ENCODE measurements at places on chromosomes 4 and X.

GRCh38 chr4:87015416-87015815, 80.6 kb downstream of the AFF1 start:
- H3K27me3 ChIP-seq = no peaks in the 10 kb centered on the region
- no peak for DNase-seq
- peaks cover 87% of the 10 kb centered on the region for H3K4me1 ChIP-seq
- no peak overlapping the region for H3K27ac ChIP-seq
- H3K4me3 ChIP-seq = no peak overlapping the region
- H3K36me3 ChIP-seq = no peaks in the 10 kb centered on the region

- no peak overlapping the region for H3K4me3 ChIP-seq
- H3K36me3 ChIP-seq = no peaks in the 10 kb centered on the region
- no peak for DNase-seq
- H3K4me1 ChIP-seq = no peaks in the 10 kb centered on the region
These were observed 534.1 kb upstream of the AADAT start for GRCh38 chr4:170623899-170624298.

DNA sequence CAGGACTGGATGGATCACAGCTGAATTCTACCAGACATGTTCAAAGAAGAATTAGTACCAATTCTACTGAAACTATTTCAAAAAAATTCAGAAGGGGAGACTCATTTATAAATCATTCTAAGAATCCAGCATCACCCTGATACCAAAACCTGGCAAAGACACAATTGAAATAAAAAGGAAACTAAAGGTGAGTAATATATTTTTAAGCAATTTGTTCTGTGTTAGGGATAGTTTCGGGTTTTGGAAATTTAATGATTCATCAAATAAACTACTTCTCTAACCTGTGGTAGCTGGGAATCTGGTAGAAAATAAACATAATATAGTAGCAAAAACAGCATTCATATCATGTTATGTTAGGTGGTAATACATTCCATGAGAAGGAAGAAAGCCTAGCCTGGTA, 662.2 kb upstream of the BOD1L1 start:
- DNase-seq = no peak
- no peaks in the 10 kb centered on the region for H3K4me1 ChIP-seq
- H3K27ac ChIP-seq = no peak overlapping the region
- no peaks in the 10 kb centered on the region for H3K36me3 ChIP-seq
- H3K4me3 ChIP-seq = no peak overlapping the region
- H3K27me3 ChIP-seq = no peaks in the 10 kb centered on the region

GRCh38 chrX:40385256-40385655, 195.5 kb upstream of the ATP6AP2 start:
- H3K27ac ChIP-seq = no peak overlapping the region
- no peaks in the 10 kb centered on the region for H3K27me3 ChIP-seq
- no peak overlapping the region for H3K4me3 ChIP-seq
- H3K36me3 ChIP-seq = no peaks in the 10 kb centered on the region

DNA sequence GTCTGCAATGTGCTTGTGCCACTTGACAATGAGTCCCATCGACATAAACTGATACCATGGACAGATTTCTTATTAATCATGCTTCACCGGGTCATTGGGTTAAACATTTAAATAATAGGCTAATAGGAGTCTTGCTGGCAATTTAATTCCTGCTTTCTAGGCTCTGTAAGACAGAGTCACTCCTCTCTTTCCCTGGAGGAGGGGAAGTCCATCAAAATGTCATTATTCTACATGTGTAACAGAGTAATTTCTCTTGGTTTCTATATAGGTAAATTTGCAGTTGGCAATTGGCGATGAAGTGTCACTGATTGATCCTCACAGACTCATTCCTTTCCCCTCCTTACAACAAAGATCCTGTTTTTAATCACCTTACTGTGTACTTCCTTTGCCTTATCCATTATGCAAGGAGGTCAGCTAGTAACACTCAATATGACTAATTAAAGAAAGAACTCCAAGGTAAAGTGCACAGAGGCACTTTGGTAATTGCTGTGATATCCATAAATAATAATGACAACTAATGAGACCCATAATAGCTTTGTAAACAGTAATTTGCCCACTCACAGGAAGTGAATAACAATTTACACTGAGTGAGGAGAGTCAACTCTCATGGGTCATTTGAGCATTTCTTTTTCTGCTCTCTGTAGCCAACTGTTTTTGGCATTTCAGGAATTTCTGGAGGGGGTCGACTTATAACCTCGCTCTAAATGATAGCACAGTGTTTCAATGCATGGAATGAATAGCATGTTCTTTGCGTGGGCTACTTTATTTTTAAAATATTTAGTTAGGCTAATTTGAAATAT, 184.0 kb downstream of the UGT8 start:
- H3K27me3 ChIP-seq = no peaks in the 10 kb centered on the region
- no peak overlapping the region for H3K27ac ChIP-seq
- H3K4me3 ChIP-seq = no peak overlapping the region
- no peaks in the 10 kb centered on the region for H3K36me3 ChIP-seq
- DNase-seq = no peak
- no peaks in the 10 kb centered on the region for H3K4me1 ChIP-seq

DNA sequence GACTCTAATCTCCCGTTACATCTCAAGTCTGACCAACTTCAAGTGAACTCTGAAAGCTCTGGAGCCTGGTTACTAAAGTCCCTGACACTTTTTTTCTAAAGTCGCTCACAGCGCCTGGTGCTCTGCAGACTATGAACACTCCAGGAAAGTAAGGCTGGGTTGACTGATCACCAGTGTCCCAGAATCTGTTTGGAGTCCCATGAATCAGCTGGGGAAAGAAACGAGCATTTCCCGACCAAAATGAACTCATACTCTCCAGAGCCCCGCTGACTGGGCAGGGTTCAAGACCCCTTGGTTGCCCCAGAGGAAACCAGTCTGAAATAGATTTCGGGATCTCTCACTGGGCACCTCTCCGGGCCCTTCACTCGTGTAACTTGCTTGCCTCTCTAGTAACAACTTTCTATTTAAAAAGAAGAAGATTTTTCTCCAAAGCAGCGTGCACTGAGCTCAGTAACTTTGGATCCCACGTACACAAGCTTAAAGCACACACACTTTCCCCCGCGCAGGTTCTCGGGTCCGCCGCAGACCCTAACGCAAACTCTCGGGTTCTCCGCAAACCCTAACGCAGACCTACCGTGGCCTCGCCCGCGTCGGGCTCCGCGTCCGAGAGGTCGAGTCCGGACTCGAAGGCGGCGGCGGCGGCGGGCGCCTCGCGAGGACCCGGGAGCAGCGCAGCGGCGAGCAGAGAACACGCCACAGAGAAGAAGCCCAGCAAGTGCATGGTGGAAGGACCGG, 964 bp downstream of the VEGFC start:
- H3K4me1 ChIP-seq = peaks cover 5% of the 10 kb centered on the region
- peak overlapping the region; percentile 3 for H3K4me3 ChIP-seq
- DNase-seq = no peak
- H3K27ac ChIP-seq = no peak overlapping the region
- H3K27me3 ChIP-seq = peaks cover 34% of the 10 kb centered on the region

DNA sequence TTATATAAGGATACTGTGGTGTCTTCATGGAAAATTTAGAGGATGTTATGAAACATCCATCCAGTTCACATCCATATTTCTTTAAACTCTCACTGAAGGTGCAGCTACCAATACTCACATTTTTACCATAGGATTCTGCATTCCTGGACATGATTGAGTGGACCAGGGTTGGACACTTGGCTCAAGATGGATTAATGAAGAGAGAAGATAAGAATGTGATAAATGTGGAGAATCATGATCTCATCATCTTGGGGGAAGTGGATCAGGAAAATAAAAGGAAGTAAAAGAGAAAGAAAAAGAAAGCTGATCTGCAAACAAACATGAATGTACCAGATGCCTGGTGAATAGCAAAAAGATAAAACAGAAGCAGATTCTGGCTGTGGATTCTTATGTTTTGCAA, 175.4 kb downstream of the NPFFR2 start:
- H3K36me3 ChIP-seq = no peaks in the 10 kb centered on the region
- H3K4me1 ChIP-seq = no peaks in the 10 kb centered on the region
- DNase-seq = no peak
- no peak overlapping the region for H3K27ac ChIP-seq
- no peaks in the 10 kb centered on the region for H3K27me3 ChIP-seq
- H3K4me3 ChIP-seq = no peak overlapping the region

DNA sequence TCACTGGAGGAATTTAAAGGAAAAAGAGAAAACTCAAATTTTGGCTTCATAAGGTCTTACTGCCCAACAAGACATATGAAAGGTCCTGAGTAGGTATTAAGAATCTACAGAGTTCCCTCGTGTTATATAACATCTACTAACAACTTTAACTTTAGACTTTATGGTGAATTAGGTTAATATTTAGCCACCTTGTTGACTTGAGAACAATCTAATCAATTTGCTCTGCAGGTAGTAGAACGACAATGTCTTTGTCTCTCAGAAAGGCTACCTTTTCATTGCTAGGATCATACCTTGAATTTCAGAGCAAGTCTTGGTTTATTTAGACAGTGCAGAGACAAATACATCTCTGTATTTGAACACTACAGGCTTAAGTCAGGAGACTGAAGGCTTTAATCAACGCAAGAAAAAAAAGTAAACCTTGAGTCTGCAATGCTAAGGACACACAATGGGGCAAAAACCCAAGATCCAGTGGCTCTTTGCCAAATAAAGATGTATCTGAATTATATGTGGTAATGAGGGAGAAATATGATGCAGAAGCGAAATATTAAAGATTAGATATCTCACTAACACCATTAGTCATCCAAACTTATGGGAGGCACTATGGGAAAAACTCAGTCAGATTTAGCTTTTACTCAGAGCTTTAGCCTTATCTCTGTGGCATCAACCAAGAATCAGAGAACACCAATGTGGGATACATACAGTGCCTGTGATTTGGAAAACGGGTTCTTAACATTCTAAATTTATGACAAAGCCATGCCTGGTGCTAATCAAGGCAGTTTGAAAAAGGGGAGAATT, 93.6 kb upstream of the FTHL17 start:
- no peaks in the 10 kb centered on the region for H3K27me3 ChIP-seq
- no peak overlapping the region for H3K4me3 ChIP-seq
- H3K27ac ChIP-seq = no peak overlapping the region
- DNase-seq = no peak

GRCh38 chr4:26325191-26325590, 4.4 kb downstream of the RBPJ start:
- no peak overlapping the region for H3K4me3 ChIP-seq
- peaks cover 33% of the 10 kb centered on the region for H3K4me1 ChIP-seq
- H3K27ac ChIP-seq = no peak overlapping the region
- H3K27me3 ChIP-seq = no peaks in the 10 kb centered on the region

DNA sequence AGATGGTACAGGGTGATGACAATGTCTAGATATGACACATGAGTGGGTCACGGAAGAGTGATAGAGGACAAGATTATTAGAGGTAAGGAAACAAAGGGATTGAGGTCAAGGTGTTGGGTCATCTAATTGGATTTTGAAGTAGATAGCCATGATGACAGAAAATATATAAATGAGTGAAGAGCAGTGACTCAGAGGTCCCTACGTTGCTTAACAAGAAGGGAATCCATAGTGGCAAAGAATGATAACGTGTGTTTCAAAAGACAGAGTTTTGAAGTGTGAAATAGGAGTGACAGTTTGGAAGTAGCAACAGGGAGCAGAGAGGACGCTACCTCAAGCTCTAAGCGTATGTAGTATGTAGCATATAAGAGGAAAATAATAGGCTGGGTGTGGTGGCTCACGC, 22.2 kb upstream of the CAMK2D start:
- no peak for DNase-seq
- no peak overlapping the region for H3K4me3 ChIP-seq

DNA sequence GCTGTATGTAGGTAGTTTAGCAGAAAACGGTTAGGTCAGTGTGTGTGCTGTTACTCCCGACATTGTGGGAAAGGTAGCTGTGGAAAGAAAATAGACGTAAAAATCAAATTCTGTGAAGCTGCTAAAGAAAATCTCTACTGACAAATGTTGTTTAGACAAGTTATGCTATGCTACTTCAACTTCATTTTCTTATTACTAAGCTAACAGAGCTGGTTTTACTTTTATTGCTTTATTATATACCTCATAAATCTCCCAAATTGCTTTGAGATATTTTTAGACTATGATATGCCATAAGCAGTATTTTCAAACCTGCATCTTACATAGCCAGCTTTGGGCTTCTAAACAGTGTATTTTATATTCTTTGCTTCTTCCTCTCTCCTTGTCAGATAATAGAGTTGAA, 108.2 kb upstream of the PACRGL start:
- H3K4me3 ChIP-seq = no peak overlapping the region
- H3K4me1 ChIP-seq = no peaks in the 10 kb centered on the region
- H3K27me3 ChIP-seq = no peaks in the 10 kb centered on the region
- H3K27ac ChIP-seq = no peak overlapping the region

DNA sequence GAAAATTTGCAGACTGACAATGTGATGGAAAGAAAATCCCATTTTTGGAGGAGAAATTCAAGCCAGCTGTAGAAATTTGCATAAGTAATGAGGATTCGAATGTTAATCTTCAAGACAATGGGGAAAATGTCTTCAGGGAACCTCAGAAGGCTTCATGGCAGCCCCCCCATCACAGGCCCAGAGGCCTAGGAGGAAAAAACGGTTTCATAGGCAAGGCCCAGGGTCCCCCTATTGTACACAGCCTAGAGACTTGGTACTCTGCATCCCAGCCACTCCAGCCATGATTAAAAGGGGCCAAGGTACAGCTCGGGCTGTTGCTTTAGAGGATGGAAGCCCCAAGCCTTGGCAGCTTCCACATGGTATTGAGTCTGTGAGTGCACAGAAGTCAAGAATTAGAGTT, 303.6 kb upstream of the PCDH7 start:
- no peaks in the 10 kb centered on the region for H3K27me3 ChIP-seq
- no peak overlapping the region for H3K4me3 ChIP-seq
- H3K4me1 ChIP-seq = no peaks in the 10 kb centered on the region
- no peak for DNase-seq
- H3K27ac ChIP-seq = no peak overlapping the region

Data from activated naive CD4-positive, alpha-beta T cell treated with anti-CD3 and anti-CD28 coated beads, Interleukin-2, amount 10 ng/mL, durations not matched to agents 7 days and 5 days (primary cell).